ENCODE measurements at places on chromosomes 12 and 14.

DNA sequence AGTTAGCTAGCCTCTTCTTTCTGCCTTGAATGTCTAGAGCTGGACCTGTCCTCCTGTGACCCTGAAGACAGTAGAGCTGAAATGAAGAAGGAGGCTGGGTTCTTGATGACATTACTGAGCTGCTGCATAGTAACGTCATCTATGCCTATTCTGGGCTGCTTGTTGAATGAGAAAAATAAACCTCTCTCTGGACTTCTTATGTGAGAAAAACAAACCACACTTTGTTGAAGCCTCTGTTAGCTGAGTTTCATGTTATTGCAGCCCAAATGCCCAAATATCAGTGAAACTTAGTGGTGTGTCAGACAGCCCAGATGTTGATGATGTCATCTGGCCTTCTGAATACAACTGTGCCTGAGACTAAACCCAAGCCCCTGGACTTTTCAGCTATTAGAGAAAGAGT lies 67.0 kb upstream of the MAX start:
- DNase-seq, result no peak

DNA sequence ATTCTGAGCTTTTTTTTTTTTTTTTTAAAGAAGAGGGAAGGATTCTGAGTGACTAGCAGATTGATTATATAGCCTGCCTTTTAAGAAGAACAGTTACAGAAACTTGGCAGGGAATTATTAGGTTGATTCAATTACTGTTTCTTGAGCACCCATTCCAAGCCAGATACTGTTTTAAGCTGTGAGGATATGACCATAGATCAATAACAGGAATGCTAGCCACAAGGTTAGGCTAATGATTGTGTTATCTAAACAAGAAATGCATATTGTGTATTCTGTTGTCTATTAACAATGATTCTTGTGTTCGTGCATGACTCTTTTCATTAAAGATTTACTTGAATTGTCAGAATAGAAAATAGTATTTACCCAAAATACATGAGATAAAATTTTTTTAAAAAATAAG lies 67.1 kb downstream of the PRORP start:
- DNase-seq, result no peak

- DNase-seq, result no peak
Measured at GRCh38 chr14:35875296-35875695, 49.2 kb downstream of the BRMS1L start.

GRCh38 chr12:59085690-59086089 lies 165.4 kb upstream of the LRIG3 start:
- no peak for DNase-seq

- no peak for DNase-seq
Measured at GRCh38 chr14:41449066-41449465, 157.6 kb upstream of the LRFN5 start.

DNA sequence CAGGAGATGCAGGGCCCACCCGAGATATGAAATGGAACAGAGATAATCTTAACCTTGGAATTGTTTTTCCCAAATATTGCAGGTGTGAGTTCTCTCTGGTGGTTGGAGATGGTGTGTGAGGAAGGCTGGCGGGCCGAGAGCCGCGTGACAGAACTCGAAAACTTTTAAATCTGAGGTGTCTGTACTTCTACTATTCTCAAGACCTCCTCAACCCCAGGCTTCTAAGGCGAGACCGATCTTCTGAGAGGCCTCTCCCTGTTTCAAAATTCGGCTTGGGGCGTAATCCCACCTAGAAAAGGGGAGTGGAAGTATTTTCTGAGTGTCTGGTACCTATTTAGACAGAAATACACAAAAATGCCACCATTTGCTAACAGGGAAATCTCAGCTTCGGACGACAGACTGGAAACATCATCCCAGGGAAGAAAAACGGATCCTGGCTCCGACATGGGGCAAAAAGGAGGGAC lies 611 bp downstream of the SARNP start:
- peak; percentile 20 for DNase-seq

DNA sequence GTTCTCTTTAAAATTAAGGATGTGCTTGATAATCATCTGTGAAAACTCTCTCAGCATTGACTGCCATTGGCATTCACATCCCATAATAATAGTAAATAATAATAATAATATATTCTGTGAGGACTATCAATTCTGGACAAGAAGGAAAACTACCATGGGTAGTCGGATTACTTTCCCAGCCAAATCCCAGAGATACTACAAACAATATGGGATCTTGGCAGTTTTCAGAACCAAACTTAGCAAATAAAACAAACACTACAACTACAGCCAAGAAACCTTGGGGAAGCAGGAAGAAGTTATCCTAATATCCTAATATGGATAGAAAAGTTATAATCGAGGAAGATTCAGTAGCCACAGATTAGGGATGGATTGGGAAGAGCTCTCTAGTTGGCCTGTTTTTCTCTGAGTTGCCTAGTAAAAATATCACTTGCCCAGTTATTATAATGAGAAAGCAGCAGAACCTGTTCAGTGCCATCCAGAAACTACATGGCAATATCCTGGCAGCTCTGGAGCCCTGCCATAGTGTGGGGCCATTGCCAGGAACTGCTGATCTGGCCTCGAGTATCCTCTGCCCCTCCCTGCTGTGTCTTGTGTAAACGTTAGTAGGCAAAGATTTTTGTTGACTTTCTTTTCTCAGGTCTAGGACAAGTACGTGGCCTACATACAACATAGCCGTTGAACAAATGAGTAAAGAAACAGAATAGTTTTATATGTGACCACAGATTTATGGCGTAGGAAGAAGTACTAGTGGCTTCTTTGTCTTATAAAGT lies 193.5 kb downstream of the SLC2A13 start:
- no peak for DNase-seq

- DNase-seq, result no peak
Measured at GRCh38 chr14:59630288-59630963, 53.8 kb upstream of the CCDC175 start.

- DNase-seq, result no peak
Measured at GRCh38 chr14:59969319-59969718, 49.4 kb downstream of the LRRC9 start.

- no peak for DNase-seq
Measured at GRCh38 chr12:4267704-4268328, 5.7 kb upstream of the CCND2 start.

DNA sequence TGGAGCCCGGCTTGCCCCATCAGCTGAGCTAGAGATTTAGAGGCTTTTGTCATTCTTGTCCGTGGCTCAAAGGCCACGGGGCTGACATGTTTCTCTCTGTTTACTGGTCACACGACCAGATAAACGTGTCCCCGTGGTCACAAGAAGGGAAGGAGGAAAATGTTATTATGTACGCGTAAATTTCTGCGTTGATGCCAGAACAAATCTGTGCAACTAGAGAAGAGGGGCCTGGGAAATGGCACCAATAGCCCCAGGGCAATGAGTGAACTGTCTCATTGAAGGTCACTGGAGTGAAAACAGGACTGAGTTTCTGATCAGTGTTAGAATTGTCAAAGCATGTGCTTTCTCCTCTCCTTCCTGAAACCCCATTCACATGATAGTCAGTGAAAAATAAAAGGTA lies 25.3 kb downstream of the OAS2 start:
- DNase-seq, result no peak

- DNase-seq, result no peak
Measured at GRCh38 chr12:112022241-112023016, 9.2 kb downstream of the ERP29 start.

DNA sequence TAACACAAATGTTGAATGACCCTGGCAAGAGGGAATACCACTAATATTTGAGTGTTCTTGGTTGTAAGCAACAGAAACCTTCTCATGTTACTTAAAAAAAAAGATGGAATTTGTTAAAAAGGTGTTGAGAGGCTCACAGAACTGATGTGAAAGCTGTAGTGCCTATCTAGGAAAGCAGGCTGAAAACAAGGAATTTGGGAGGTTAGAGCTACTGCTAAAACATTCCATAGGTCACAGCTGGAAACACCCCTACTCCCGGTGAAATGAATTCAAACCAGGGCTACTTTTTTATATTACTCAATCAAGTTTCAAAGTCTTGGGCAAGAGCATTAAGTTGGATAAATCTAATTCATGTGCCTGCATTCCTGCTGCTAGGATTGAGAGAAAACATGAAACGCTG lies 104.1 kb downstream of the SLC35F4 start:
- no peak for DNase-seq

GRCh38 chr14:62064751-62065323 lies 302.6 kb downstream of the SNAPC1 start:
- DNase-seq, result no peak

DNA sequence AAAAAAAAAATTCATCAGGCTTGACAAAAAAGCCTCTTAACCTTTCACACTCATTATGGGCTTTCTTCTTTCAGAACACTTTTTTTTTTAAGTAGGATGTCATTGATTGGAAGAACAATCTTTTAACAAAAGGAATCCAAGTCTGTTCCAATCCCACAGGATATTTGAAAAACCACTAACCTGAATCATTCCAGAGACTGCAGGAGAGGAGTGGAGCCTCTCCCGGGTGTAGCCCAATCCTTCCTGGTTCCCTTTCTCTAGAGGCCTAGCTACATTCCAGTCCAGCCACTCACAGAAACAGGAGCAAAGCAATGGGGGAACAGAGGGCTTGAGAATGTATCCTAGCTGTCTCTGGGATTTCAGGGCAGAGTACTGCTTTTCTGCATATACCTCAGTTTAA lies 4.3 kb downstream of the MFAP5 start:
- DNase-seq, result no peak

GRCh38 chr12:115370650-115371049 lies 686.7 kb upstream of the TBX3 start:
- DNase-seq, result no peak

- no peak for DNase-seq
Measured at GRCh38 chr14:25239170-25239569, 189.2 kb upstream of the STXBP6 start.

DNA sequence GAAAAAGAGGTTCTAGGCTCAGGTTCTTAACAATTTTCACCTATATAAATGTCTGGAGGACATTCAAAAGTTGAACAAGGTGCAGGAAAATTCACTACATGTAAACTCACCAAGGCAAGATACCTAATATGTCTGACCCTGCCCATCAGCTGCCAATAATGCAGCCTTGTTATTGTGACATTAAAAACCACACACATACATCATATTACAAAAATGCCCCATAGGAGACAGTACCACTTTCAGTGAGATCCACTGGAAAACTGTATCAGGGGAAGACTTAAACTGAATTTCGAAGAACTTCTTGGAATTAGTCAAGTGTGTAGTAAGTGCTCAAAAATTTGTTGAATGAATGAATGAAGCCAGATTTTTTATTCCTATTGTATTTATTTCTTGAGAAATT lies 83.1 kb downstream of the KICS2 start:
- no peak for DNase-seq

- DNase-seq, result no peak
Measured at GRCh38 chr12:6540181-6540877, 6.0 kb downstream of the GAPDH start.

Data from hematopoietic multipotent progenitor cell treated with erythropoietin and hydrocortisone succinate and interleukin-3 and kit ligand, for 15 days (in vitro differentiated cells).